Pulmonary artery endothelial cell (primary cell): ENCODE measurements at places on chromosomes 12 and 14.

DNA sequence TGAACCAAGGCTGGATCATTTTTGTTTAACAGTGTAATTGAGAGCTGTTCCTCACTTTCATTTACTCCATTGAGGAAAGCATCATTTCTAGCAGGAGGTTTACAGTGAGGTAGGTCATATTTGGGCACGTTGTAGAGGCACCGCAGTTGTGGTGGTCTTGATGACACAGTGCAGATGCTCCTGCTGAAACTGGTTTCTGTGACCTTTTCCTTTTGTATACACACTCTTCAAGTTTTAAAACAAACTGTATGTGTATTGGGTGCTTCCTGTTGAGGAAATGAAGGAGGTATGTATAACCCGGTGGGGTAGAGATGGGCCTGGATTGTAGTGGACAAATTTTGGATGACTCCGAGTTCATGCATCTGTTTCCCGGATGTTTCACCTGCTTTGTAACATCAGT, 456.3 kb upstream of the RGS6 start:
- DNase-seq, result no peak

- no peak for DNase-seq
These were observed 127.7 kb upstream of the MAX start for GRCh38 chr14:65229748-65230728.

- no peak for DNase-seq
These were observed 2.1 kb downstream of the RNASE13 start for GRCh38 chr14:21032326-21033132.

GRCh38 chr12:7787574-7788293, 1.5 kb upstream of the NANOG start:
- no peak for DNase-seq

DNA sequence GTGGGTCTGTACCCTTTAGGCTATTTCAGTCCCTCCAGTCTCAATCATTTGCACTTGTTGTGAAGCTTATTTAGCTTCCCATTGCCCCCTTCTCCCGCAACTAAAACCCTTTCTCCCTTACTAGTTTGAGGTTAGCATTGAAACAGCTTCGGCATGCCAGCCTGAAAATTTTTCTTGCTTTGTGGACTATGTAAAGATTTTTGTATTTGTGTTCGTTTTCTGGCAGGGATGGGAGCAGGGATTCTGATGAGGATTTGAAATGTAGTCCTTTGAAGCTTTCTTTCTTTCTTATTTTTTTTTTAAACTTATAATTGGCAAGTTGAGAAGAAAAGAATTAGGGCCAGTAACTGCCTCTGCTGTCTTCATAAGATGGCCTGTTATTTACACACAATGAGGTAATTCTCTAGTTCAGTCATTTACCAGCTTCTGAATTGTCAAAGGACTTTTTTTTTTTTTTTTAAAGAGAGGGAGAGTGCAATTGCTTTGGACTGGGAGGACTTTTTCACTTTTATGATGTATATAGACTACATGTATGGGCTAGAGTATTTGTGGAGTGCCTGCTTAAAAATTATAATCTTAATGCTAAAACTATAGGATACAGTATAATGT, 29.0 kb downstream of the PALS1 start:
- DNase-seq, result no peak

DNA sequence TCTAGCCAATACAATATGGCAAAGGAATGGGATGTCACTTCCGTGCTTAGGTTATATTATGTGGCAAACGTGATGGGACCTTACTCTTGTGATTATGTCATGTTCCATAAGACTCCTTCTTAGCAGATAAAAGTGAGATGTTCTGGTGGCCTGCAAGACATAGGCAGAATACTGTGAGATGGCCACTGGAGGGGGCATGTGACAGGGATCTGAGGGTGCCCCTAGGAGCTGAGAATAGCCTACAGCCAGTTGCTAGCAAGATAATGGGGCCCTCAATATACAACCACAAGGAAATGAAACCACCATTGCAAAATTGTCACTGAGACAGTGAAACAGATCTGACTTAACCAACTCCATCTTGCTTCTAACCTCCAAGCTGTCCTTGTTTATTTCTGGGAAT, 151.4 kb upstream of the SSTR1 start:
- DNase-seq, result no peak

DNA sequence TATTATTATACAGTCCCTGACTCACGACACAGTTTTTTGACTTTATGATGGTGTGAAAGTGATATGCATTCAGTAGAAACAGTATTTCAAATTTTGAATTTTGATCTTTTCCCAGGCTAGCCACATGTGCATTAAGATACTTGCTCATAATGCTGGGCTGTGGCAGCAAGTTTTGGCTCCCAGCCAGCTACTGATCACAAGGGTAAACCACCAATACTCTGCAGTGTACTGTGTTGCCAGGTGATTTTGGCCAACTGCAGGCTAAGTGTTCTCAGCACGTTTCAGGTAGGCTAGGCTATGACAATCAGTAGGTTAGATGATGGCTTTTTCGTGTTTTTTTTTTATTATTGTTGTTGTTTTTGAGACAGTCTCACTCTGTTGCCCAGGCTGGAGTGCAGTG, 69.4 kb upstream of the ACTN1 start:
- DNase-seq, result no peak

- DNase-seq, result no peak
These were observed 962.8 kb downstream of the GALC start for GRCh38 chr14:87030197-87030596.

GRCh38 chr14:36684946-36685345, 23.3 kb downstream of the PAX9 start:
- DNase-seq, result no peak

DNA sequence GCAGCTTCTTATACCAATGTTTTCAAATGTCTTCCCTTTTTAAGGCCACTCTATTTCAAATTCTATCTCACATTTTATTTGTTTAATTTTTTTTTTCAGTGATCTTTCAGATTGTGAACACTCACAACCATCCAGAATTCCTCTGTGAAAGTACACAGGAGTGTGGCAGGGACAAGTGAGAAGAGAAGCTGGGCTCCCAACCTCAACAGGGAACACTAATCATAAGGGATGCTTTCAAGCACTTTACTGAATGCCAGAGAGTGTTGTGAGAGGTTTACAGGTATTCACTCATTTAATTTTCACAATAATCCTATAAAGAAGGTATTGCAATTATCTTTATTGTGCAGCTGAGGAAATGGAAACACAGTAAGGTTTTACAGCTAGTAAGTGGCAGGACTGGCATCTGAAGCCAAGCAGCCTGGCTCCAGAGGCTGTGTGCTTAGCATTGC, 60.1 kb upstream of the PYGL start:
- no peak for DNase-seq

DNA sequence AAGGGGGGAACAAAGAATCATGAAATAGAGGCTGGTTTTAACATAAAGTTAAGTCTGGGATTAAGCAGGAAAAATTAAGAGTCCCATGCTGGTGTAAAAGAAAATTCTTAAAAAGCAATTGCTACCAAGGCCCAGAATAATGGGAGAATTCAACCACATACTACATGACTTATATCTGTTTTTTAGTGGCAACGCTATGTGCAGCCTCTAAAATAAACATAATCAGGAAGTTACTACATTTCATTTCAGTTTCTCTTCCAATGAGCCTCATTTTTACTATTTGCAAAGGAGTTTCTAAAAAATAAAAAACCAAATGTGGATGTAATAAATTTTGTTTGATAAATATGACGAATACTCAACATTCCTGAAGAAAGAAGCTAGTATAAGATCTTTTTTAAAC, 58.1 kb downstream of the CPNE8 start:
- DNase-seq, result no peak

DNA sequence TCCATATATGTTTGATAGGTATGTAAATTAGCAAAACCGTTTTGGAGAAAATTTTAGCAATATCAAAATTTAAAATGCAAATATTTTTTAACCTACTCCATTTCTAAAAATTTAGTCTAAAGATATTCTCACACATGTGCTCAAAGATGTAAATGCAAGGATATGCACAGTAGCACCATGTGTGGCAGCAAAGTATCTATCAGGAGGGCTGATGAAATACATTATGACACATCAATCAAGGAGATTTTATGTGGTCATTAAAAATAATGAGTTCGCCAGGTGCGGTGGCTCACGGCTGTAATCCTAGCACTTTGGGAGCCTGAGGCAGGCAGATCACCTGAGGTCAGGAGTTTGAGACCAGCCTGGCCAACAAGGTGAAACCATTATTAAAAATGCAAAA, 8.0 kb upstream of the C1R start:
- DNase-seq, result no peak

DNA sequence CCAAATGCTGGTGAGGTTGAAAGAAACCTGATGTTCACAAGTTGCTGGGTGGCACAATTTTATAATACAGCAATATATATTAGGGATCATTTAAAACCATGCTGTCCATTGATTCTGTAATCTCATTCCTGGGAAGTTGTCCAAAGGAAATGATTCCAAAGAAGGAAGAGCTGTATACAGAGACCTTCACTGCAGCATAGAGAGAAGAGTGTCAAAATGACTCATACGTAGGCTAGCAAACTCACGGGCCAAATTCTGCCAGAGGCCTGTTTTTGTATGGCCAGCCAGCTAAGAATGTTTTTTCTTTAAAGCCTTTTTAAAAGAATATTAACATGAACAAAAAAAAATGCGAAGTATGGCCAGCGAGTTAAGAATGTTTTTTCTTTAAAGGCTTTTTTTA, 69.2 kb upstream of the MED13L start:
- peak; percentile 67 for DNase-seq

- no peak for DNase-seq
These were observed 24.3 kb upstream of the PARP11 start for GRCh38 chr12:3897371-3897971.

DNA sequence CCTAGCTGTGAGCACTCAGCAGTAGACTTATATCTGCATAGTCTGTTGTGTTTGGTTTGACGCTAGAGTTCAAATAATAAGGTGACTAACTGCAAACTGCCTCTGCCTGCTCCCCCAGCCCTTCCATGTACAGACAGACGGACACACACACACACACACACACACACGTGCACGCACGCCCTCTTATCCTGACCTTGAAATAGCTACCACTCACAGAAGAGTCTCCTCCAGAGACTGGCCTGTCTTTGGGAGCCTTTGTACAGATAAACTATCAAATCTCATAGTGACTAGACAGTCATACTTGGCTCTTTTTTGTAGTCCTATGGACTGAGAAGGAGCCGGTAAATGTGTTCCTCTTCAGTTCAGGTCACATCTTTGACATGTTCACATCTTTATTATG, 158.4 kb downstream of the FBXL14 start:
- DNase-seq, result no peak

DNA sequence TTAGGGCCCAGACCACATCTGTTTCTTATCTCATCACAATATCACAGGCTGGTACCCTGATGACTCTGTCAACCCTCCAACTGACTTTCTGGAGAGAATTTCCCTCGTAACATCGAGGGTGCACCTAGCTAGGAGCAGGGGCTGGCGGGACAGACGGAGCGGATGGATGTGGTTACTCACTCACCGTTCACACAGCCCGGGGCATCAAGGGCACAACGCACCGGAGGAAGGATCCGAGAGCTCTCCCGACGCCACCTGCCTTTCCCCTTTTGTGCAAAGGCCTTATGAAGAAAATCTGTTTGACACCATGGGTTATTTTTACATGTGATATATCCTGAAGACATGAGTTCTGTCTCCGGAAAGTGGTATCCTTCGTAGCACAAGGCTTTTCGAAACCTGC, 31.4 kb downstream of the SLC15A4 start:
- no peak for DNase-seq

GRCh38 chr12:50715174-50715573, 48.7 kb upstream of the ATF1 start:
- no peak for DNase-seq

- DNase-seq, result no peak
These were observed 155.5 kb downstream of the PTPRO start for GRCh38 chr12:15477761-15478160.

GRCh38 chr14:63045612-63046320, 508 bp upstream of the KCNH5 start:
- DNase-seq, result no peak

DNA sequence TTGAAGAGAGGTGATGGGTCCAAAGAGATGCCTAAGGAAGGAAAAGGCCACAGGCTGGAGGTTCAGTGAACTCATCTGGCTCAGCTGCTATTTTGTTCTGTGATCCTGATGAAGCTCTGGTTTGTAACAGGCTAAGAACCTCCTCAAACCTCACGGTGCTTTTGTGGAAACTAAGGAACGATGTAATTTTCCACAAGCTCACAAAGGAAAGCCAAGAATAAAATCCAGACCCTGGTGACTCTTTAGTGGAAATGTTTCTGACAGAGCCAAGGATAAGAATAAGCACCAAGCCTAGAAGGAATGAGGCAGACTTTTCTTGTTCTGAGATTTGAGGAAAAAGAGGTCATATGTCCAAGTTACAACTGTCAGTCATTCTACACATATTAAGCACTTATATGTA, 93.6 kb downstream of the SLC24A4 start:
- no peak for DNase-seq

GRCh38 chr14:23831596-23831995, 122.0 kb upstream of the DHRS4 start:
- no peak for DNase-seq

DNA sequence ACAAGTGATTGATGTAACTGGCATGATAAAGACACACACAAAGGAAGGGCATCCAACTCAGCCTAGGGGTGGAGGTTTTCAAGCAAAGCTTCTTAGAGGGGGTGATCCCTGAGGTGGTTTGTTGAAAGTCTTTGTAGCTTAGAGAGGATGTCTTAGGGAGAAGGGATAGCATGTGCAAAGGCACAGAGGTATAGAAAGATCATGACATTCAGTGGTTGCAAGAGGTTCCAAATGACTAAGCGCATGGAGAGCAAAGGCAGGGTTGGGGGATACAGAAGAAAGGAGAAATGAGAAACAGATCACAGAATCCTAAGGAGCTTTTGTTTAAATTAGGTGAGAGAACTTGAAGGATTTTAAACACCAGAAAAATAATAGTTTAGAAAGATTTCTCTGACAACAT, 5.2 kb upstream of the CCT2 start:
- DNase-seq, result no peak

DNA sequence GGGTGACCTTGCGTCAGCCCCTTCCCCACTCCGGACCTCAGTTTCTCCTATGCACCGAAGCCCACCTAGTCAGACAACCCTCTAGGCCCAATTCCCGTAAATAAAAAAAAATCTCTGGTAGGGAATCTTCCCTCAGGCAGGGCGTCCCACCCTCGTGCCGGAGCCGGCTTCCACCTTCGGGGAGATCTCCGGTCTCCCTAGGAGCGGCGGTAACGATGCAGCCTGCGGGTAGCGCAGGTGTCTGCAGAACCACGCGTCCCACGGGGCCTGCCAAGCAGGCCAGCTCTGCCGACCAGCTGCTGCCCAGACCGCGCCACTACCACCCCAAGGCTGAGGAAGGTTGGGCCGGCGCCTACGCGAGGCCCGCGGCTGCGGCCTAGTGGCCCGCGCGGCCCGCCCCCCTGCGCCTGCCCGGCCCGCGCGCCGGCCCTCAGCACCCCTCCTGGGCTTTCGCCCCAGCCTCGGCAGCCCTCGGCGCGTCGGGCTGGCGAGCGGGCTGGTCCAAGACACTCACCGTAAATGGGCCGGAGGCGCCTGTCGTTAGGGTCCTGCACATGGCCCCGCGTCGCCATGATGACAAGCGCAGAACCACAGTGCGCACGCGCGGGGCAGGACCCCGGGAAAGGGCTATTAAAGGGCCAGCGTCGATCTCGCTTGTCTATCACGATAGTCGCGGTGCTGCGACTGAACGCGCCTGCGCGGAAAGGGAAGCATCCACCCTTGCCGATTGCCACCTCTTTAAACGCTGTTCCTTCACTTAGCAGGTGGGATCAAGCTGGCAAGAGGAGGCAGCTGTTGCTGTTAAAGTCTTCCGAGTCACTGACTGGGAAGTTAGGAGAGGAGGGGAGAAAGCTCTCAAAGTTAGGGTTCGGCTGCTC, at the start of gene NAA25:
Gene NAA25 (minus strand): TSS at position 582 of the 878 bp plus-strand sequence. CDS start 10 bp downstream, at position 572.
- peak; percentile 48 for DNase-seq
